Fibroblast of skin of abdomen (primary cell): ENCODE measurements at places on chromosomes 1 and 21.

- DNase-seq = peak; percentile 36
Measured at GRCh38 chr1:176785791-176786190, 322.8 kb downstream of the PAPPA2 start.

DNA sequence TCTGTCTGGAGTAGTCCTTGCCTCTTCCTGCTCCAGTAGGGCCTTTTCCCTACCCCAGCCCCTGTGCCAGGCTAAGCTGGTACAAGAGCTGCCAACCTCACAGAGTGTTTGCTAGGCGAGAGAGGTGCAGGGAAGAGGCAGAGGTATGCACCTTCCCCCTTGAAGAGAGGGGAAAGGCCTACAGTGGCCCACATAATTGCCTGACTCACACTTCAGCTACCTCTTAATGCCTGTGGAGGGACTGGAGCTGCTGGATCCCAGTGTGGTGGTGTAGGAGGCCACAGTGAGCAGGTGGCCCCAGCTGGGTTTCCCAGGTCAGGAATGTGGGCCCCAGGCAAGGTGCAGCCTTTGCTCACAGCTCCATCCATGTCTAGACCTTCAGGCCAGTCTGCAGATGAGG, 3.3 kb upstream of the CCDC28B start:
- DNase-seq = no peak

GRCh38 chr1:212452323-212453155, 19.8 kb downstream of the NENF start:
- peak; percentile 37 for DNase-seq

DNA sequence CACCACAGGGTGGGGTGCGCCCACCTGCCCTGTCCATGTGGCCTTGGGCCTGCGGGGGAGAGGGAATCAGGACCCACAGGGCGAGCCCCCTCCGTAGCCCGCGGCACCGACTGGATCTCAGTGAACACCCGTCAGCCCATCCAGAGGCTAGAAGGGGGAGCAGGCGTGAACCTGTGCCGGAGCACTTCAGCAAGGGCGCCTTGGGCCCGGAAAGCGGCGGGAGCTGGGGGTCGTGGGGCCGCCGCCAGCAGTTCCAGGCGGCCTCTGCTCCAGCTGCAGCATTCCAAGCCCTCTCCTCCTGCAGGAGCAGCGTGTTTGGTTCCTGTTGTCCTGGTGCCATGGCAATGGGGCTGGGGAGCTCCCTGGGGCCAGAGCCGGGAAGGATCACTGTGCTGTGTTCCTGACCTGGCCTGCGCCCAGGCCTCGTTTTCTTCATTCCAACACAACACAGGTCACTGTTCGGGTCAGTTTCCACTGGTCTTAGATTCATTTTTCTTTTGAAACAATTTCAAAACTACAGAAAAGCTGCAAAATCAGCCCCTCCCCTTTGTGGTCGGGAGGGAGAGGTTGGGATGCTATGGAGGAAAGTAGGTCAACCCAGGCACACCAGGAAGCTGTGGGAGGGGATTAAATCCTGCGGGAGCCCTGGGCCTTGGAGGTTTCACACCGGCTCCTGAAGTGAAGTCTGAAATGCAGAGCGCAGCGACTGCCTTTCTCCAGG, 18.8 kb downstream of the SLX9 start:
- DNase-seq = peak; percentile 45

- DNase-seq = peak; percentile 64
Measured at GRCh38 chr1:172960019-172960418, 90.7 kb downstream of the TNFSF18 start.

DNA sequence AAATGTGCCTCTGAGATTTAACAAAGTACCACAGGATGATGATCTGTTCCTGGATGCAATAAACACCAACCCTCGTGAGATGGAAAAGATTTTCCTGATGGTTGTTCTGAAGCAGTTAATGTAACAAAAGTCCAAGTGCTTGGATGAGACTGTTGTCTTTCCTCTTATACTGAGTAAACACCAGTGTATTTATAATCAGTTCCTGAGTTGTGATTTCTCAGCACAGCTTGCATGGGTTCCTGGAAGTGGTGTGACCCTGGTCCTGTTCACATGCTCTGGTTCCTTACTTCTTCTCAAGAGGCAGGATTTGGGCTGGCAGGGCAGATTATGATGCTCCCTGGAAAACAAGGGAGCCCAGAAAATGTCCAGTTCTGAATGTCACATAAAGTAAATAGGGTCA, 208.2 kb upstream of the USP24 start:
- DNase-seq = no peak

- DNase-seq = no peak
Measured at GRCh38 chr21:33197496-33197895, 32.2 kb upstream of the IFNAR2 start.

DNA sequence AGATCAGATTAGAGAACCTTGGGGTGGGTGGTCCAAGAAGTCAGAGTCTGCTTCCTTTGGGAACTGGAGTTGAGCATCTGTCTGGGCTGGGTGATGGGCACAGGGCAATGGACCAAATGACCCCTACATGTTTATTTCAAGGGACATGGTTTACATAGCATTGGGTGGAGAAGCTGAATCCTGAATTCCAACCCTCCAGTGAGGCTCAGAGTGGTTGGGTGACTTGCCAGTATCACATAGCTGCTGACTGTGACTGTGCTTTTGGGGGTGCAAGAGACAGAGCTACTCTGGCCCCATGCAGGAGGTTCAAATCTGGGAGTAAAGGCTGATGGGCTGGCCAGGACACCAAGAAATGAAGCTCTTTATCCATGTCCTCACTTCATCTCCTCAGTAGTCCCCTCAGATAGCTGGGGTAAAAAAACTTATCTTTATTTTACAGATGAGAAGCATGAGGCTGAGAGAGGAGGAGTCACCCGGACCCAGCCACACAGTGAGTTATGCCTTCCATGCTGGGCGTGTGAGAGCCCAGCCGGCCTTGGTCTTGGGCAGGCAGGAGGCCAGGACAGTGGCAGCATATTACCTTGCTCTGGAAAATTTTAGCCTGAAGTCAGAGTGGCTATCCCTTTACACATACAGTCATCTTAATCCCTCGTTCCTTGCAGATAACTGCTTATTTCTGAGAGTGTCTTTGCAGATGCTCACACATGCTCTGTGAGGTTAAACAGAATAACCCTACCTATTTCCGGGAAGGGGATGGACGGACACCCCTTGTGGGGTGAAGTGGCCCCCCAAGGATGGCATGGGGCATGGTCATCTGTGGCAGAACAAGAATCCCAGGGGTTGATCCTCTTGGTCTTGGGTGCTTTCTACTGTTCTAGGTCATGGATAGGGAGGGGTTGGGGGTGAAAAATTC, 2.8 kb upstream of the SERINC2 start:
- no peak for DNase-seq

- no peak for DNase-seq
Measured at GRCh38 chr1:29471487-29472313, 235.4 kb downstream of the PTPRU start.

DNA sequence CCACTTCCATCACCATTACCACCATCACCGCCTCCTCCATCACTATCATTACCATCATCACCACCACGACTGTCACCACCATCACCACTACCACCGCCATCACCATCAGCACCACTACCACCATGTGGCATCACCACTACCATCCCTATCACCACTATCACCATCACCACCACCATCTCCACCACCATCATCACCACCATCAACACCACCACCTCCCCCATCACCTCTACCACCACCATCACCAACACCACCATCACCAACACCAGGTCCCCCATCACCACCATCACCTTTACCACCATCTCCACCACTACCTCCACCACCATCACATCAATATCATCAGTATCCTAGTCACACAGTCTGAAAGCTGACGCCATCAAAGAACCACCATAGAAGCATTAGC, 39.9 kb upstream of the RIPK4 start:
- no peak for DNase-seq

DNA sequence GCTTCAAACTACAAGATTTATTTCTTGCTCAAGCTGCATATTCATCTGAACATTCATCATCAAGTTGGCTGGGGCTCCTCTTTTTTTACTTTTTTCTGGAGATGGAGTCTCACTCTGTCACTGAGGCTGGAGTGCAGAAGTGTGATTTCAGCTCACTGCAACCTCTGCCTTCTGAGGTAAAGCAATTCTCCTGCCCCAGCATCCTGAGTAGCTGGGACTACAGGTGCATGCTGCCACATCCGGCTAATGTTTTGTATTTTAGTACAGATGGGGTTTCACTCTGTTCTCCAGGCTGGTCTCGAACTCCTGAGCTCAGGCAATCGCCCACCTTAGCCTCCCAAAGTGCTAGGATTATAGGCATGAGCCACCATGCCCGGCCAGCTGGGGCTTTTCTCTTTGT, 88.3 kb upstream of the C1orf105 start:
- no peak for DNase-seq

- DNase-seq = peak; percentile 17
Measured at GRCh38 chr1:165645654-165646366, 14.8 kb downstream of the MGST3 start.

GRCh38 chr1:230621324-230622030, 20.8 kb upstream of the COG2 start:
- DNase-seq = no peak

DNA sequence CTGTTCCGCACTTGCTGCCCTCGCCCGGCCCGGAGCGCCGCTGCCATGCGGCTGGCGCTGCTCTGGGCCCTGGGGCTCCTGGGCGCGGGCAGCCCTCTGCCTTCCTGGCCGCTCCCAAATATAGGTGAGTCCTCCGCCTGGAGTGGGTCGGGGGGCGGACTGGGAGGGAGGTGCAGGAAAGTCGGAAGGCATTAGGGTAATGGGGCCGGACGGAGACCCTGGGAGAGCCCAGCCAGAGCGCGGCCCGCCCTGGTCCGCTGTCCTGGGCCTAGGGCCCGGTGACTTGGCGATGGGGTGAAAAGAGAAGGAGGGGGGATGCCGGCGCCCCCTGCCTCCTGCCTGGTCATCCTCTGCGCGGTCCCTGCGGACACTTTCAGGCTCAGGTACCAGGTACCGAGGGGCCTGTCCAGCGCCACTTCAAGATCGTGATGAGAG, 243 bp downstream of the ADAM15 start:
- no peak for DNase-seq

DNA sequence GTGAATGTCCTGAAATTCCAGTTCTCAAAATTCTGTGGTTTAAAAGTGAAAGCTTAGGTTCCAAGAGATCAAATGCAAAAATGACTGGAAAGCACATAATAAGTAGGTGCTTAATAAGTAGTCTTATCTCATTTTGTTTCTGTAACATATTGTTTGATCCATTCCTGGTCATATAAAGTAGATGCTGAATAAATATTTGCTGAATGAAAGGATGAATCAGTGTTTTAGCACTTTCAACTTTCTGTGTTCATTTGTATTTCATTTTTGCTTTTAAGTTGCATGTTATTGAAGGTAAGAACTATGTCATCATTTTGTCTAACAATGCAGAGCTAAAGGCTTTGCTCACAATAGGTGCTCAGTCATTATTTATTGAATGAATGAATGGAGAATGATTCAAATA, 6.3 kb downstream of the MAST2 start:
- no peak for DNase-seq

- no peak for DNase-seq
Measured at GRCh38 chr1:185338719-185339622, 21.9 kb upstream of the IVNS1ABP start.

DNA sequence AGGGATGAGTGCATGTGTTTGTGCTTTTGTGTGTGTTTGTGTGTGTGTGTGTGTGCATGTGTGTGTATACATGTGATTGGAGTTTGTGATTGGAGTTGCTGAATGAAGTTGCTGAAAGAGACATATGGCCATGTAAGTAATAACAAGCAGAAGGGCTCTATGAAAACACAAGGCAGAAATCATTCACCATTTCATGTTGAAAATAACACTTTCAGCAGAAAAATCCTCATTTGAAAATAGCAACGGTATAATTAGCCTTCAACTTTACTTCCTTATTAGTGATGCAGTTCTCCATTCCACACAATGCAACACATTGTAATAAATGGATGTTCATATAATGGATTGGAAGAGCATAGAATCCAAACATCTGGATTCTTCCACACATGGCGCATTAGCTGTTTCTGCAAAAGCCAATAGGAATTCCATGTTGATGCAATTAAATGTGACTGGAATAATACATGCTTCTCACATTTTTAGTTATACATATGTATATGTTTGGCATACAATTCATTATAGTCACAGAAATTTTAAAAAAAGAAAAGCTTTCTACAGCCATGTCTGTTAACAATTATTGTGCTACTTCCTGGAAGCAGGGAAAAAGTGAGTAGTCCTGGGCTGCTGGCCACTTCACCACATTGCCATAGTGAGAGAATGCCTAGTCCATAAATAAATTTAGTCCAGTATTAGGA, 538.0 kb downstream of the LTN1 start:
- peak; percentile 88 for DNase-seq

- no peak for DNase-seq
Measured at GRCh38 chr21:45255381-45256020, 32.2 kb downstream of the POFUT2 start.

DNA sequence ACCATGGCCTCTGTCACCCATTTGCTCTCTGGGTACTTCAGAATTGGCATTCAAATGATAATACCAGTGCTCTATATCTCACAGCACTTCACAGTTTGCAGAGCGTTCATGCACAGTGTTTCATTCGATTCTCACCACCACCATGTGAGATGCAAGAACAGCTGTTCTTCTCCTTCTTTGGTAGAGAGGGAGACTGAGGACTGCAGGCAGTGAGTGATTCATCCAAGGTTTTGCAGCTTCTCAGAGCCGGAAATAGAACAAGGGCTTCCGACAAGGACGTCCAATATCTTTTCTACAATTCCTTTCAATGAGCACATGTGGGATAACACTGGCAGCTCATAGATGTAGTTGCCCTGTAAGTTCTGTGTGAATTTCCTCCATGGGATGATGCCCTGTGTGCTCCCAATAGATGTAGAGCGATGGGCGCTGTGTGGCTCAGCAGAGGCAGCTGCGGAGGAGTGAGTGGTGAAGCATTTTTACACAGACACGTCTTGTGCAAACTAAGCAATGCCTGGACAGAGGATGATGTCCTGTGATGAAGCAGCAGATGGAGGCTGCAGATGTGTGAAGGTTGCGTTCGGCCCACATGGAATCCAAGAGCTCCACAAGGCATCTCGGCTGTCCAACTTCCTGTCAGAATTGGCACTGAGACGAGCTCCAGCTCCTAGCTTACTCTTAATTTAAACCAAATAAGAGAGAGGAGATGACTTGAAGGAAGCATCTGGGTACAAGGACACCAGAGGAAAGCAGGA, 24.9 kb downstream of the MT1HL1 start:
- DNase-seq = no peak

DNA sequence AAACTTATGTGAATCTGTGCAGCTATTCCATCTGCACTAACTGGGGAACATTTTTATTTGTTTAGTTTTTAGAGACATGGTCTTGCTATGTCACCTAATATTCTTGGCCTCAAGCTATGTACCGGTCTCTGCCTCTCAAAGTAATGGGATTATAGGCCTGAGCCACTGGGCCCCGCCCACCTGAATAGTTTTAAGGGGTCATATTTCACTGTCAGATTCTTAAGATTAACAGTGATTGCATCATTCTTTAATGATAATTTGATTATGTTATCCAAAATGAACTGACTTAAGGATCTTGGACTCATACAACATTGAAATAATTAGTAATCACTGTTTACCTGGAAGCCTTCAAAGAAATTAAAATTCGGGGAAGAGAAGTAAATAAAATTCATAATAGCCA, 12.6 kb upstream of the KLF18 start:
- no peak for DNase-seq

- no peak for DNase-seq
Measured at GRCh38 chr1:51578383-51579109, 38.3 kb upstream of the OSBPL9 start.

GRCh38 chr21:29152916-29153315, 22.5 kb downstream of the MAP3K7CL start:
- DNase-seq = peak; percentile 75

- DNase-seq = no peak
Measured at GRCh38 chr1:224435999-224436398, 1.4 kb upstream of the WDR26 start.
